ENCODE measurements at places on chromosomes 5 and 9. TPM values are rescaled to one million over a fixed set of nuclear protein-coding genes. Genes with fewer than 3 reads are reported as not detected.

Gene CDHR2
- total RNA-seq: not detected

Gene TIMD4
- 0.72 TPM for total RNA-seq

Gene GABRG2
- total RNA-seq: under 0.01 TPM

Gene IL9
- not detected for total RNA-seq

Gene PAEP
- total RNA-seq: not detected

Gene SHB
- total RNA-seq: 35.7 TPM

Gene PCDHAC2
- total RNA-seq: 16.0 TPM

Gene LCN9
- total RNA-seq: not detected

Gene SLC6A18
- not detected for total RNA-seq

Gene PCDHGB3
- 0.43 TPM for total RNA-seq

Gene PTGS1
- total RNA-seq: 1.9 TPM

Gene GAPVD1
- total RNA-seq: 61.6 TPM

Gene FBLL1
- total RNA-seq: under 0.01 TPM

Gene ITGA2
- total RNA-seq: 76.4 TPM

Gene SLC23A1
- 0.24 TPM for total RNA-seq

Gene NRG2
- 0.64 TPM for total RNA-seq

Gene ITK
- not detected for total RNA-seq

Gene C5orf63
- 3.2 TPM for total RNA-seq

Gene TRIM7
- 28.2 TPM for total RNA-seq

Gene DOCK2
- total RNA-seq: 11.1 TPM

Gene ACTBL2
- total RNA-seq: 0.21 TPM

Gene SCGB3A2
- total RNA-seq: not detected

Gene ZNF454
- total RNA-seq: 0.64 TPM

Gene SH3RF2
- total RNA-seq: 10.9 TPM

Gene DNAH5
- total RNA-seq: 0.96 TPM

Gene PCDHGA6
- total RNA-seq: under 0.01 TPM

Gene EGR1
- 5.1 TPM for total RNA-seq

Gene PCDHGC4
- total RNA-seq: 0.48 TPM

Gene CER1
- not detected for total RNA-seq

Gene SLC6A3
- total RNA-seq: not detected

Gene SLC36A2
- not detected for total RNA-seq

Gene SHISAL2B
- not detected for total RNA-seq

Gene RANBP3L
- not detected for total RNA-seq

Gene LCN6
- not detected for total RNA-seq

Gene PCA3
- total RNA-seq: not detected

Gene BTNL9
- not detected for total RNA-seq

Gene OMD
- total RNA-seq: not detected

Gene ECM2
- 1.4 TPM for total RNA-seq

Gene PCDHA9
- under 0.01 TPM for total RNA-seq

Gene PRRX2
- total RNA-seq: not detected

Gene GSN
- 529 TPM for total RNA-seq

Gene OTULINL
- total RNA-seq: 0.64 TPM

Gene STXBP1
- total RNA-seq: 7.2 TPM

Gene RHOBTB3
- 24.3 TPM for total RNA-seq

Gene CARTPT
- total RNA-seq: not detected

Gene BTNL3
- not detected for total RNA-seq

Gene TRAF1
- total RNA-seq: 6.3 TPM

Gene MARVELD2
- 24.8 TPM for total RNA-seq

Gene HBEGF
- total RNA-seq: 26.9 TPM

Gene ANKRD18B
- total RNA-seq: 16.6 TPM

Gene AQP7
- not detected for total RNA-seq

Gene SPATA31E1
- not detected for total RNA-seq
